Natural killer cell (primary cell): ENCODE measurements at places on chromosomes 3 and 15.

DNA sequence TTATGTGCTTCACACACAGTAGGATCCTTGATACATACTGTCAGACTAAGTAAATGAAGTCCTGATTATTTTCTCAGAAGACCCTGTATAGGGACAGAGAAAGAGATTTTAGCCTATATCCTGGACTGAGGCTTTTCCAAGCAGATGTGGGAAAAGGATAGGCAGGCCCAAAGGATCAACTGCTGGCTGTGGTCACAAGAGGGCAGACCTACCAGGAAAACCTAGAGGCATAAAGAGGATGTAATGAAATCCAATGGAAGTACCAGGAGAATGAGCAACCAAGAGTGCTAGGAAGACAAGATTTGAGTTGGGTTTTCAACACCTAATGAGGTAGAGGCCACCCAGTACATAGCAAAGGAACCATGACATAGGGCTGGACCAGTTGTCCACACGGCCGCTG, 23.1 kb downstream of the DCLK3 start:
- no peak overlapping the region for H3K4me3 ChIP-seq
- no peaks in the 10 kb centered on the region for H3K4me1 ChIP-seq
- H3K36me3 ChIP-seq = no peaks in the 10 kb centered on the region
- no peaks in the 10 kb centered on the region for H3K27me3 ChIP-seq
- H3K27ac ChIP-seq = no peak overlapping the region

- no peak for DNase-seq
- no peaks in the 10 kb centered on the region for H3K27me3 ChIP-seq
- H3K36me3 ChIP-seq = no peaks in the 10 kb centered on the region
- H3K4me3 ChIP-seq = no peak overlapping the region
- H3K27ac ChIP-seq = no peak overlapping the region
Measured at GRCh38 chr3:171703144-171703543, 107.1 kb downstream of the PLD1 start.

DNA sequence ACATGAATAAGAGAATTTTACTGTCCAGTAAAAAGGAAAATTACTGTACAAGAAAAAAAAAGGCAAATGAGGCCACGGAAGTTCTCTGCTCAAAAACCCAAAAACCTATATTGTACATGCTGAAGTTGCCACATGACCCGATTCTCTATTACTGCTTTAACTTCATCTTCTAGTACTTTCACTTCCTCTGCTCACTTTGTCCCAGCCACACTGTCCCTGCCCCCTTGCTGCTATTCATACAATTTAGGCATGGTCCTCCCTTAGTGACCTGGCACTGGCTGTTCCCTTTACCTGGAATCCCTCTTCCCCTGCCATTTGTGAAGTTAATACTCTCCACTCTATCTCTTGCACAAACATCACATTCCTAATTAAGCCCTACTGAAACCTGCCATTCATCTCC, 457.4 kb downstream of the MAGI1 start:
- H3K4me3 ChIP-seq = no peak overlapping the region
- H3K27ac ChIP-seq = no peak overlapping the region
- H3K36me3 ChIP-seq = no peaks in the 10 kb centered on the region
- no peak for DNase-seq
- no peaks in the 10 kb centered on the region for H3K27me3 ChIP-seq

DNA sequence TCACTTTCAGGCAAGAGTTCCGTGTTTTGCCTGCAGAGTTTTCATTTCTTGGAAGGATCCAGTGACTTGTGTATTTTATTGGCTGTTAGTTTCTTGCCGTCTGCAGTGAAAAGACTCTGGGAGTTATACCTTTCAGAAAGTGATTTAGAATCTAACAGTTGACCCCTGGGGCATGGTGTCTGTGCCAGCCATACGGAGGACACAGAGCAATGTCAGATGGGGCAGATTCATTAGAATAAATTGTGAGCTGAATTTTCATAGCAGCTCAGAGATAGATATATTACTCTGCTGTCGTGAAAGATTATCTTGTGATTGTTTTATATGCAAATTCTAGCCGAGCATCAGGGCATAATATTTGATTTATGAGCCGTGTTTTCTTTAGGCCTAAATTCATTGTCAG, 131.6 kb downstream of the SV2B start:
- no peak overlapping the region for H3K4me3 ChIP-seq
- no peak overlapping the region for H3K27ac ChIP-seq
- H3K36me3 ChIP-seq = no peaks in the 10 kb centered on the region
- H3K27me3 ChIP-seq = no peaks in the 10 kb centered on the region

GRCh38 chr3:70518356-70518755, 205.9 kb upstream of the MDFIC2 start:
- H3K4me3 ChIP-seq = no peak overlapping the region
- DNase-seq = no peak
- no peaks in the 10 kb centered on the region for H3K36me3 ChIP-seq
- H3K27me3 ChIP-seq = no peaks in the 10 kb centered on the region
- no peaks in the 10 kb centered on the region for H3K4me1 ChIP-seq

- no peaks in the 10 kb centered on the region for H3K27me3 ChIP-seq
- H3K36me3 ChIP-seq = no peaks in the 10 kb centered on the region
- DNase-seq = no peak
- H3K27ac ChIP-seq = no peak within 1 kb of the TSS
Measured at GRCh38 chr3:12158387-12159226, at the start of gene TIMP4. TIMP4 (minus strand) TSS chr3:12158912; CDS start chr3:12158840, 72 bp downstream.

GRCh38 chr15:98778263-98778959, 130.1 kb downstream of the IGF1R start:
- no peaks in the 10 kb centered on the region for H3K36me3 ChIP-seq
- peaks cover 30% of the 10 kb centered on the region for H3K4me1 ChIP-seq
- no peaks in the 10 kb centered on the region for H3K27me3 ChIP-seq
- no peak overlapping the region for H3K4me3 ChIP-seq

DNA sequence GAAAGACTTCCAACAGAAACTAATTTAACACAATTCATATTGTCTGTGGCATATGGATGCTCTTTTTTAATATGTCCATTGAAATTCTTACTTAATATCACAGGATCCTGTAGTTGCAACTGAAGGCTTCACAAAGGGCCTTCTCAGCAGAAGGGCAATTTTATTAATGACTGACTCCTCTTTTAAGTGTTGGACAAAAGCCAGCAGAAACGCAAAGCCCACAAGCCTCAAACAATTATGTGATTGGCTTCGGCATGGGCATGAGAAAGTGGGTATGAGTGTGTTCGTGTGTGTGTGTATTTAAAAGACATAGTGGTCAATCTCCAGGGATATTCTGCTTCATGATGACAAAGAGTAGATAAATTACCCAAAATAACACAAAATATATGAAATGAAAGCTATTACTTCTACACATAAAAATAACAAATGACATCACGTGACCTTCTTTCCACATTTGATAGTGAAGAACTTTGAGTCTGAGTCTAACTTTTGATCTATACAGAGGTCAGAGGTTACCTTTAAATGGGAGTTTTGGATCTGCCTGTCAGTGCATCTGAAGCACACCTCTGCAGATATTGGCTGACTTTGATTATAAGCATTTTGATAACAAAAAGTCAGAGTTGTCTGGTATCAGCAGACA, 496.9 kb downstream of the CADM2 start:
- H3K4me3 ChIP-seq = no peak overlapping the region
- no peak overlapping the region for H3K27ac ChIP-seq
- DNase-seq = no peak
- H3K4me1 ChIP-seq = no peaks in the 10 kb centered on the region
- no peaks in the 10 kb centered on the region for H3K36me3 ChIP-seq

GRCh38 chr3:156480949-156481348, 74.0 kb downstream of the SSR3 start:
- H3K4me1 ChIP-seq = peaks cover 10% of the 10 kb centered on the region
- H3K4me3 ChIP-seq = no peak overlapping the region
- no peak for DNase-seq
- H3K27ac ChIP-seq = no peak overlapping the region
- no peaks in the 10 kb centered on the region for H3K36me3 ChIP-seq
- no peaks in the 10 kb centered on the region for H3K27me3 ChIP-seq

- no peaks in the 10 kb centered on the region for H3K36me3 ChIP-seq
- no peaks in the 10 kb centered on the region for H3K4me1 ChIP-seq
- H3K4me3 ChIP-seq = no peak overlapping the region
- H3K27ac ChIP-seq = no peak overlapping the region
- H3K27me3 ChIP-seq = no peaks in the 10 kb centered on the region
Measured at GRCh38 chr3:159882790-159883779, 105.5 kb upstream of the IL12A start.

- H3K27me3 ChIP-seq = no peaks in the 10 kb centered on the region
- H3K36me3 ChIP-seq = no peaks in the 10 kb centered on the region
- no peak overlapping the region for H3K27ac ChIP-seq
- H3K4me3 ChIP-seq = no peak overlapping the region
- DNase-seq = no peak
- H3K4me1 ChIP-seq = no peaks in the 10 kb centered on the region
Measured at GRCh38 chr3:147572970-147573340, 163.8 kb downstream of the ZIC1 start.

GRCh38 chr3:182523836-182524235, 269.5 kb upstream of the ATP11B start:
- H3K36me3 ChIP-seq = no peaks in the 10 kb centered on the region
- H3K4me1 ChIP-seq = no peaks in the 10 kb centered on the region
- no peaks in the 10 kb centered on the region for H3K27me3 ChIP-seq

DNA sequence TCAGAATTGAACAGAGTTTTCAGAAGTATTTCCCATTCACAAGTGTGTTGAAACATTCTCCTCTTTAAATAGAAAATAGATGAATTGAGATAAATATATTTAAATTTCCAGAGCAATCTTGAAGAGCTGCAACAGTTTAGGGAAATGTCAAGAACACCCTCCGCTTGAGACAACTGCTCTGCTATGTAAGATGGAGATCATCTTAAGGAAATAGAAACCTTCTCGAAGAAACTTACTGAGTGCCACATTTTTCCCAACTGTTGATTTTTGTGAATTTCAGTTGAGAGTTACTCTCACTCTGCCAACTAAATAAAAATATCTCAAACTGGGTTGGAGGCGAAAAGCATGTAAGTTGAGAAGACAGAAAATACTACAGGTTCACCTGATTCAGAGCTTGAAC, 78.0 kb downstream of the SUCLG2 start:
- H3K27me3 ChIP-seq = no peaks in the 10 kb centered on the region
- H3K4me3 ChIP-seq = no peak overlapping the region
- H3K36me3 ChIP-seq = peaks cover 3% of the 10 kb centered on the region
- no peak for DNase-seq
- no peaks in the 10 kb centered on the region for H3K4me1 ChIP-seq

DNA sequence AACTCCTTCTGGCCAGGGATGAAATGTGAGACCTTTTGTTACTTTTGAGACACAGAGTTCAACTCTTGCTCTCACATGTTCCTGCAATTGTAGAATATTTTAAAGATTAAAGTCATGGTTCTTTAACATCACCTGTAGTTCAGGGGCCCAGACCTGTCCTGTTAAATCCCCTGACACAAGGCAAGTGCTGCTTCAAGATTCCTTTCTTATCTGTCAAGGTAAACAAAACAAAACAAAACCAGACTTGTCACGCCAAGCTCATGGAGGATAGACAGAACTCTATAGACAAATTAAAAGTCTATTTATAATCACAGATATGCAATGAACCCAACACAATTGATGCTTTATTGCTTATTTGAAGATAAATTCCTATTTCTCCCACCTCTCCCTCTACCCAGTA, 48.6 kb upstream of the NEDD4 start:
- H3K4me3 ChIP-seq = no peak overlapping the region
- H3K4me1 ChIP-seq = peaks cover 6% of the 10 kb centered on the region
- H3K27ac ChIP-seq = no peak overlapping the region
- H3K36me3 ChIP-seq = no peaks in the 10 kb centered on the region
- no peak for DNase-seq

DNA sequence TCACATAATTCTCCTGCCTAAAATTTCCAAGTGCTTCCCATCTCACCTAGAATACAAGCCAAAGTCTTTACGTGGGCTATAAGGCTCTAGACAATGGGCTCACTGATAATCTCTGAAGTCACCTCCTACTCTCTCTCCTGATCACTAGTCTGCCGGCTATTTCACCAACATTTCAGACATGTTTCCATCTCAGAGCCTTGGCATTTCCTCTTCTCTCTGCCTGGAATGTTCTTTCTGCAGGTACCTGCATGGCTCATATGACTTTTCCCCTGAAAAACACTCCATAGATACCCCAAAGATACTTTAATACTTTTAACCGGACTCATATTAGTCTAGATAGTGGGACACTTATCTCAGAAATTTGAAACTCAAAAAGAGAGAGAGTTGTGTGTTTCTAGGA, 32.7 kb downstream of the CD200 start:
- H3K4me1 ChIP-seq = peaks cover 6% of the 10 kb centered on the region
- no peaks in the 10 kb centered on the region for H3K36me3 ChIP-seq
- DNase-seq = no peak
- H3K27me3 ChIP-seq = no peaks in the 10 kb centered on the region
- no peak overlapping the region for H3K4me3 ChIP-seq

DNA sequence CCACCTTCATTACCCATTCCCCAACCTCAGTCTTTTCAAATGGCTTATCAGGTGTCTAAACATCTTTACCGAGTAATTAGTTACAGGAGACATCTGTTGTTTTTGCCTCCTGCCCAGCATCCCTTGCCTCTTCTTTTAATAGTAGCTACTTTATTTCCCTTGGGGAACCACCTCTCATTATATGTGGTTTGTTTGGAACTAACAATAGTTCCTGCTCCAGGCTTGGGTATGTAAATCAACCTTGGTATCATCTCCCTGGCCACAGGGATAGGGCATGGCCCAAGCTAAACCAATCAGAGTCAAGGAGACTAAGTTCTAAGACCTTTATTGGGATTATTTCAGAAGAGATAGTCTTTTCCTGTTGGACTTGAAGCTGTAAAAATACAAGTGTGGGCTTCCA, 76.6 kb downstream of the ETV5 start:
- DNase-seq = no peak
- H3K27ac ChIP-seq = no peak overlapping the region
- no peak overlapping the region for H3K4me3 ChIP-seq
- no peaks in the 10 kb centered on the region for H3K36me3 ChIP-seq
- no peaks in the 10 kb centered on the region for H3K27me3 ChIP-seq
- no peaks in the 10 kb centered on the region for H3K4me1 ChIP-seq

- H3K4me1 ChIP-seq = no peaks in the 10 kb centered on the region
- H3K4me3 ChIP-seq = no peak overlapping the region
- no peaks in the 10 kb centered on the region for H3K27me3 ChIP-seq
- no peak for DNase-seq
- H3K27ac ChIP-seq = no peak overlapping the region
- H3K36me3 ChIP-seq = no peaks in the 10 kb centered on the region
Measured at GRCh38 chr3:42290966-42291714, 25.2 kb upstream of the CCK start.

- no peaks in the 10 kb centered on the region for H3K27me3 ChIP-seq
- H3K27ac ChIP-seq = no peak overlapping the region
- no peak for DNase-seq
- H3K4me3 ChIP-seq = no peak overlapping the region
- no peaks in the 10 kb centered on the region for H3K36me3 ChIP-seq
Measured at GRCh38 chr3:90102146-90102545, 994.7 kb downstream of the EPHA3 start.

DNA sequence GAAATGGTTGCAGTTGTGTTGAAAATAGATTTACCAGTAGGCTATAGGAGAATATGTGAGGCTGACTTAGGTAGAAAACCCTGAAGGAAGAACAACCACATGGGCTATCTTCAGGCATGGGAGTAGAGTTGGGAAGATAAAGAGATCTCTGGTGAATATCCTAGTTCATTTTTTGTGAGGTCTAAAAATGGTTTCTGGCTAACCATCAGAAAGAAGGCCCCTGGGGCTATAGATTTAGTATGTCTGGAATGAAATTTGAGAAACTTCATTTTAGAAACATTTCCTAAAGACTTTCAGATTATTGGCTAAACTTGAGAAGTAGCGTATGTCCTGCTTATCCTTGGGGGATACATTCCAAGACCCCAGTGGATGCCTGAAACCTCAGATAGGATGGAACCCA, 148.2 kb downstream of the NAALADL2 start:
- no peaks in the 10 kb centered on the region for H3K27me3 ChIP-seq
- no peaks in the 10 kb centered on the region for H3K4me1 ChIP-seq
- H3K4me3 ChIP-seq = no peak overlapping the region
- no peak for DNase-seq

GRCh38 chr3:16132190-16132589, 42.3 kb upstream of the GALNT15 start:
- H3K27ac ChIP-seq = no peak overlapping the region
- H3K4me3 ChIP-seq = no peak overlapping the region
